ENCODE measurements at places on chromosomes 5 and 9.

- no peak for DNase-seq
Observed at GRCh38 chr5:115815693-115816225, 700 bp downstream of the CDO1 start.

DNA sequence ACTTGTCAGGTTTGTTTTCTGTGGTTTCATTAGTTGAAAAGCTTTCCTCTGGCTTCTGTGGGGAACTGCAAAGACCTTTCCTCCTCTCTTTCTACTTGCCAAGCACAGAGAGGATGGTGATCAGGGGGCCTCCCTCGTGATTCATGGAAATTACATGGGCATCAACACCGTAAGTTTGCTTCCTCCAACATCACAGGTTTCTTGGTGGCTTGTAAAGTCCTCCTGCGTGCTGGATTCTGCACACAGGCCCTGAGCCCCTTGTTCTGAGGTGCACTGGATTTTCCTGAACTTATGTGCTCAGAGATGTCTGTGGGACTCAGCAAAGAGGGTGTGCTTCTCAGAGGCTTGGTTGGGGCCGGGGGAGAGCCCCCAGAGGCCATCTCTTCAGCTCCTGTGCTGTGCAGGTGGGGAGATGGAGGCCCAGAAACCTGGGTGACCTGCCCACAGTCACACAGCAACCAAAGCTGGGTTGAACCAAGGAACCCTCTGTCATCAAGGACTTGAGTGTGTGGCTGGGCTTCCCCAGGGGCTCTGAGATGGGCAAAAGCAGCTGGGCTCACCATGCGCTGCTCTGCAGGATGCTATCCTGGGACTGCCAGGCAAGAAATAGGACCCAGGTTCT is 36.5 kb downstream of the RGS3 start:
- DNase-seq = no peak

DNA sequence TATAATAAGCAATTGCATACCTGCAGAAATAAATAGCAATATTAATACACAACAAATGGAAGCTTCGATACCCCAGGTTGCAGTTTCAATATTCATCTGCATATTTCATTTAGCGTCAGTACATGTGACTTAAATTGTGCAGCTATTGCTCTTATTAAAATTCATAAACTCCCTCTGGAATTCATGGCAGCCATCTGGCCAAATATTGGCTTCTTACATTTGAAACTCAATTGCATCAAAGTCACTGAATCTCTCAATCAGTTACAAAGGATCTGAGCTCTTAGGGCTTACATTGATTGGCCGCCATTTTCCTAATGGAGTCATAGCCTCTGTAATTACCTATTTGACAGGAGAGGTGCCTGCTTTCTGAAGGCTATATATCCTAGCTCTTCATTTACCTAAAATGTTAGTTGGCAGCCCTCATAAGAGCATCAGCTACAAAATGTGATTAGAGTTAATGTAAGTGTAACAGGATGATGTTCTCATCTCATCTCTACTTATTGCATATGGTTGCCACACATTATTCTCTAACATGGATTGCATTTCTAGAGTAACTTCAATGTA is 453.5 kb downstream of the CAAP1 start:
- DNase-seq = no peak

- DNase-seq = no peak
Observed at GRCh38 chr5:31476738-31477141, 55.2 kb downstream of the DROSHA start.

DNA sequence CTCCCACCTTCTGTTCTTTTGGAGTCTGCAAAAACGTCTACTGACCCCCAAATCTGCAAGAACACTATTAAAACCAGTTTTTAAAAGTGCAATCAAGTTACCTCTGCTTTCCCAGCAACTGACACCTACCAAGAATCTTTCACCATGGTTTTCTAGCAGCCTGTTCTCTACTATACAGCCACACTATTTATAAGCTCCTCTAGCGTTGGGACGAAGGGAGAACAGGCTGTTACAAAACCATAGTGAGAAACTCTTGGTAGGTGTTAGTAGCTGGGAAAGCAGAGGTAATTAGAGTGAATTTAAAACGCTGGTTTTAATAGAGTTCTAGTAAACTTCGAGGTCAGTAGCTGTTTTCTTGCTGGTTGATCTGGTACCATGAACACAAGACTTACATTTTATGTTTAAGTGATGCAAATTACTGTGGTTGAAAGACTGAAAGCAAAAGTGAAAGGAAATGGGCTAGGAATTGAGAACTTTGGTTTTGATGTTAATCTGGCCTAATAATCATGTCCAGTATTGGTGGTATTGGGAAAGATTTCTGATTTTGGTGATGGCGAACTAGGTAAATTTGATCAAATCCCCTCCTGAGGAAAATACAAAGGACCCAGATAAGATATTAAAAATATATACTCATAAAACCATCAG is 5.3 kb downstream of the MROH2B start:
- no peak for DNase-seq

GRCh38 chr5:59789894-59790293 is 103.6 kb downstream of the PDE4D start:
- no peak for DNase-seq

DNA sequence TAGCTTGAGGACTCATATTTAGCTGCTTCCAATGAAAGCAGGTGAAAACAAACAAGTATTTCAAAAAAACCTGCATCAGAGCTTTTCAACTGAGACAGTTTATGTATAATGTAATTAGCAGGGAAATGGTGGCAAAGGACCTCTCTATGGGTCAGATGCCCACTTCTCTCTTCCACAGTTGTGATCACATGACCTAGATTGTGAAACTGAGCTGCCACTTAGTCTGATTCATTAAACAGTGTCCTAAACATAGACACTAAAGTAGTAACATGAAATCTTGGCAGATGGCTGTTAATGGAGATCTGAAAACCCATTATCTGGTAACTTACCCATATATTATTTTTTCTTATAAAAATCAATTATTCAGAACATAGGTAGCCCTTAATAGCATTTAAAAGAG is 663.6 kb upstream of the RIOK2 start:
- DNase-seq = no peak

GRCh38 chr5:147568710-147569406 is 59.0 kb upstream of the DPYSL3 start:
- DNase-seq = no peak

DNA sequence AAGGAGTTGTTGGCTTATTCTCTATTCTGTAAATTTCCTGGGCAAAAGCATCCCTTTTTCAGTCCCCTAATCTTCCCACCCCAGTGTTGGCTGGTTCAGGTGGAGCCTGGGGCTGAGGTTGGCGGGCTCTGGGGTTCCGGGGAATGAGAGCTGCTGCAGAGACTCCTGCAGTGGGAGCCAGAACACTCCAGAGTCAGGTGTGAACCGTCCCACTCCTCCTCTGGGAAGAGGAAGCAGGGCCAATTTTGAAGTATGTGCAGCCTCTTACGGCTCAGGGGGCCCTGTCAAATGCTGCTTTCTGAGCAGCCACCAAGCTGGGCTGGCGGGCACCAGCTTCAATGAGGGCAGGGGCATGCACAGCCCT is 42.8 kb downstream of the JADE2 start:
- no peak for DNase-seq

DNA sequence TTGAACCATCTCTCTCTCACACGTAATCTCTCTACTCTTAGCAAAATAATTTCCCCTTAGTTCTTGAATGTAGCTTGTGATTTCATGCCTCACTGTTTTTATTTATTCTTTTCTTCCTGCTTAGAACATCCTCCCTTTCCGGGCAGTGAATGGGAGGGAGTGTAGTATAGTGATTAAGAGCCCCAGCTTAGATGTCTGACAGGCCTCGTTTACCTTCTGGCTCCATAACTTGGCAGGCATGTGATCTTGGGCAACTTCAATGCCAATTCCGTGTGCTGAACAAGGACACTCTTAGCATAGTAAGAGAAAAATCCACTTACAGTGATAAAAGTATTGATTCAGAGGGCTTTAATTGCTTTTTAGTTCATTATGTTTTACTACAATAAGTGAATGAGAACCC is 96.3 kb upstream of the TNPO1 start:
- DNase-seq = no peak

- no peak for DNase-seq
Observed at GRCh38 chr9:100070104-100071041, 28.4 kb downstream of the ERP44 start.

DNA sequence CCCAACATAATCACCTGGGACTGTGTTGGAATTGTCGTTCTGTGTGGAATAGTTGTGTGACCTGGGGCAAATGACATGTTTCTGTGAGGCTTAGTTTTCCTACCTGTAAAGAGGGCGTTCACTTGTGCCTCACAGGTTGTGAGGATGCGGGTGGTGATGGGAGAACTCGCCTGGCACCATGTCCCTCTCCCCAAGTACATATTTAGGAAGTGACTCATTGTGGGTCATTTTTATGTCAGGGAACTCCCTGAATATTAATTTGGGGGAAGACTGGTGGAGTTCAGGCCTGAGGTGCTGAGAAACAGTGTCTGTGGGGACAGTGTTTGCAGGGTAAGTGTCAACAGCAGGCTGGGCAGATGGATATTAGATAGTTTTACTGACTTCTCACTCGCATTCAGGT is 144.7 kb downstream of the KDM4C start:
- DNase-seq = no peak

GRCh38 chr9:134887686-134888602 is 7.3 kb downstream of the FCN2 start:
- DNase-seq = no peak
